Activated CD8-positive, alpha-beta memory T cell treated with anti-CD3 and anti-CD28 coated beads, Interleukin-2, amount 50 U/mL, for 48 hours (primary cell): ENCODE measurements at places on chromosomes 2 and 18.

- no peak for DNase-seq
Measured at GRCh38 chr2:150097901-150098531, 389.5 kb downstream of the RND3 start.

DNA sequence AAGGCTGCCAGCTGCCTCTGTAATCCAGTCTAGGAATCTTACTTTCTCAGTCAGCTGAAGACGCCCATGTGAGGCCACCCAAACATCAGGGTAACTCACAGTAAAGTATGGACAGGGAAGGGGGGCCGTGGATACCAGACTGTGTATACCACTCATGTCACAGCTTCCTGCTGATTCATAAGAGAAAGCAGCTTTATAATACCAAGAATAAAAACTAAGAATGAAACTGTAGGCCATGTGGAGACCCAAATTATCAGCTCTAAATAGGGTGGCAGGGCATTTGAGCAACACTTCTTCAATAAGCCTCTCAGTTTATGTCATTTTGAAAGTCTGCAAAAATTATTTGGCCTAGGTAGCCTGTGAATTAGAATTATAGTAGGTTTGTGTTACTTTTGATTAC, 115.0 kb upstream of the CDCA7 start:
- no peak for DNase-seq

DNA sequence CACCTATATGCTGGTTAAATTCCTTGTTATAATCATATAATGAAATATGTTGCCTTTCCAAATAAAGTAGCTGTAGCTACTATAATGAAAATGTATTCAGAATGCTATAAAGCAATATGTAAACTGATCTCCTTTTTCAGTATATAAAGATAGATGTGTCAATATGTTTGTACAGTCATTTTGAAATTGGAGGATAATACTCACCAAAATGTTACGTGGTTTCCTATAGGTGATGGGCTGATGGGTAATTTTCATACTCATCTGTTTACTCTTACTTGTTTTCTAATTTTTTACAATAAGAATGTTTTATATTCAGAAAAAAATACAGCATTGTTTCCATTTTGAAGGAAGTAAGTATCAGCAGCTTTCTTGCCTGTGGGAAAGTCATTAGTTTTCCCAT, 70.2 kb downstream of the PRKRA start:
- DNase-seq, result no peak

GRCh38 chr18:55869556-55870501, 281.8 kb upstream of the TCF4 start:
- no peak for DNase-seq

DNA sequence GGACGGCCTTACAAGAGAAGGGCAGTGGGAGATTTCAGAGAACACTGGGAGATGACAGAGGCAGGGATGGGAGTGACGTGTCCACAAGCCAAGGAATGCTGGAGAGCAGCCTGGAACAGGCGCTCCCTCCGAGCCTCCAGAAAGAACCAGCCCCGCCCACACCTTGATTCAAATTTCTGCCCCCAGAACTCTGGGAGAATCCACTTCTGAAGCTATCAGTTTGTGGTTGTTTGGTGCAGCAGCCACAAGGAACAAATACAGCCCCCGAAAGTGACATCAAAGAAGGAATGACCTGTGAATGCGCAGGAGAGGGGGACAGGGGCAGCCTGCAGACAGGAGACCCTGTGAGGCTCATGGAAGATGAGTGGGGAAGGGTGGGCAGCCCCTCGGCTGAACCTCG, 67.3 kb downstream of the TWIST2 start:
- no peak for DNase-seq

DNA sequence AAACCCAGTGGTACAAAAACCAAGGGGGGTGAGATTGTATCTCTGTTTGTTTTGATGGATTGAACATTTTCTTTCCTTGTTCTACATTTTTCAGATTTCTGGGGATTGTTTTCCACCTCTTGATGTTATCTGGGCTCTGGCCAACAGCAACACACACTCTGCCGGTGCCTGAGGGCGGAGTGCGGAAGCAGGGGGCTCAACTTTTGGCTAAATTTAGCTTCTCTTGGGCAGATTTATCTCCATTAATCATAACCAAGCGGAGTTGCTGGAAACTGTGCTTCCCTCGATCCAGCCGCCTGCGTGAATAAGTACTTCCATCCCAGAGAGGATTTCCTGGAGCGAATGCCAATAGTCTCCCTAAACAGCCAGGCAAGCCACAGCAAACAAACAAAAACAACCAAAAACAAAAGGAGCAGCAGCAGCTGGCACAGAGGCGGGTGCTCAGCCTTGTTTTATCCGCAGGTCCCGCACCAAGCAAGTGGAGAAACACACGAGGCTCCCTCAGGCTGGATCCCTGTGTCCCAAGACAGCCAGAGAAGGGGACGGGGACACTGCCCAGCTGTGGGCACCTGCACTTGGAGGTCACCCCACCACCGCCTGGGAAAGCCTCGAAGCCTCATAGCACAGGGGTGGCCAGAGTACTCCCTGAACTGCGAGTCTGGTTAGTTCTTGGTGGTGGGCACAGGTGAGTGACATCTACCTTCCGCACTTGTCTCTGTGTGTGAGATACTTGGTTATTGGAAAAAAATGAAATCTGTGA, 143.4 kb downstream of the NDUFA10 start:
- DNase-seq, result peak; percentile 18

GRCh38 chr2:181953881-181954537, 31.6 kb upstream of the PPP1R1C start:
- DNase-seq, result peak; percentile 79

DNA sequence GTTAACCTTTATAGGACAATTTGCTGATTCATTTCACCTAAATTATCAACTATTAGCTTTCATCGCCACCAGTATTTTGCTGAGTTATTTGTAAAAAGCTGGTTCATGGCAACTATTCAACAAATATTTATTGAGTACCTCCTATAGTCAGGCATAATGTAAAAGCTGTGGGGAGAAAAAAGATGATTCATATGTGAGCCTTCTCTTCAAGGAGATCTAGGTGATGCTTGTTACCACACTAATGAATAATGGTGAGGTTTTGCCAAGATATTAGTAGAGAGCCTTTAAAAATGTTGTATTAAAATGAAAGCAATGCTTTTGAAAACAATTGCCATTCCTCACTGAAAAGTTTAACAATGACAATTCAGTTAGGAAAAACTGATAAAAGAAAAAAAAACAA, 187.8 kb downstream of the ANKRD44 start:
- no peak for DNase-seq

DNA sequence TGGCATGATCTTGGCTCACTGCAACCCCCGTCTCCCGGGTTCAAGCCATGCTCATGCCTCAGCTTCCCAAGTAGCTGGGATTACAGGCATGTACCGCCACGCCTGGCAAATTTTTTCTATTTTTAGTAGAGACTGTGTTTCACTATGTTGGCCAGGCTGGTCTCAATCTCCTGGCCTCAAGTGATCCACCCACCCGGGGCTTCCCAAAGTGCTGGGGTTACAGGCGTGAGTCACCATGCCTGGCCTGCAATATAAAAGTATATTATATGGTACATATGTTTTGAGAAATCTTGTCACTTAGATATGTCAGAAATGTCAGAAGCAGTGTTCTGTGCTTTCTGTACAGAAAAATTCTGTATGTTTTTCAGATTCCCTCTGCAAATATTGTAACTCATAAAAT, 19.2 kb upstream of the XPO1 start:
- no peak for DNase-seq

GRCh38 chr18:40529478-40529877, 1425.6 kb upstream of the PIK3C3 start:
- no peak for DNase-seq

- no peak for DNase-seq
Measured at GRCh38 chr2:237324405-237324831, 89.5 kb downstream of the COL6A3 start.

DNA sequence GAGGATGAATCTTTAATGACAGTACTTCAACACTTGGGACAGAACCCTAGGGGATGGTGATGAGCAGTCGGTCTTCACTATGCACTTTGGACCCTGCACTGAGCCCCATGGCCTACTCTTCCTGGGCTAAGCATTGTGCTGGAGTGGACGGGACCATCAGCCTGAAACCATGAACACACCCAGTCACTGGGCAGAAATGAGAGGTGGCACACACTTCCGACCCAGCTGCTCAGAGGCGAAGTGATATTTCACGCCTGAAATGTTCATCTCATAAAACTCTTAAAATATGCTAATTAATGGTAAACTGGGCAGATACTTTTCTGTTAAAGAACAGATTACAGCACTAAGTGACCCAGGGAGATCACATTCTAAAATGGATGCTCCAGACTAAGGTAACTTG, 150.3 kb upstream of the NDUFV2 start:
- no peak for DNase-seq

- DNase-seq, result peak; percentile 72
Measured at GRCh38 chr2:39216346-39217191, 27.2 kb downstream of the CDKL4 start.

GRCh38 chr18:57744211-57744694, 58.9 kb downstream of the ATP8B1 start:
- DNase-seq, result no peak

DNA sequence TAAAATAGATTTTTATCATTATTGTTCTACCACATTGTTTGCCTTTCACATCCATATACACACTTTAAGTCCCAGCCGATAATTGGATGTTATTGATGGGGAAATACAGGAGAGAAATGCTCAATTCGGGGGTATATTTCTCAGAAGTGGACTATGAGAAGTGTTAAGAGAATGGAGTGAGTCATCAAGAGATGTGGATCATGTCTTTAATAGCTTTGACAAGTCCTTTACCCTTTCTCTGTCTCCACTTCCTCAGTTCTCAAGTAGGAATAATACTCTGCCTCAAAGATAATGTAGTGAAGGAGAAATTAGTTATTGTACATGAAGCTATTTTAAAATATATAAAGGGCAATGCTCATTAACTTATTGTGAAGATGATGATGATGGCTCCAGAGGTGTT, 1017.6 kb upstream of the PIK3C3 start:
- no peak for DNase-seq

GRCh38 chr18:70116949-70117348, 88.5 kb downstream of the RTTN start:
- DNase-seq, result no peak

DNA sequence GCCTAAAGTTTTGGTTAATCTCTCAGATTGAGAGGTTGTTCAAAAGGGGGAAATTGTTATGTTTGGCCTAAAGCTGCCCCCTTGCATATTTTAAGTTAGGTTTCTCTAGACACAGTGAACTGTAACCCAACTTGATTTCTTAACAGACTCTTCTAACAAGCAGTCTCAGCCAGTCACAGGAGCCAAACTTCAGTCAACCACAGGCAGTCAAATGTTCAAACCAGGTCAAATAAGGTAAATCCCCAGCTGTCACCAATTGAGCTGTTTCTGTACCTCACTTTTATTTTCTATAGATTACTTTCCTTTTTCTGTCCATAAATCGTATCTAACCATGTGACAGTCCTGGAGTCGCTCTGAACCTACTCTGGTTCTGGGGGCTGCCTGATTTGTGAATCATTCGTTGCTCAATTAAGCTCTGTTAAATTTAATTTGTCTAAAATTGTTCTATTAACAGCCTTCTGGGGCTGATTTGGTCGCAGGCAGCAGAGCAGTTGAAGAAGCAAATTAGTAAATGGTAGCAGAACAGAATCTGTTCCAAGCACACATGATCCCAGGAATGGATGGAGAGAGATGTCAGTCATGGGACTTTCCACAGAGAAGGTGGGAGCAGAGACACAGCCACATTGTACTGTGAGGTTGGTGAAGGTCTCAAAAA, 16.4 kb upstream of the NFU1 start:
- DNase-seq, result no peak
